Activated CD8-positive, alpha-beta memory T cell treated with anti-CD3 and anti-CD28 coated beads for 4 hours (primary cell): ENCODE measurements at places on chromosomes 6 and 20.

- no peak for DNase-seq
These were observed 4.6 kb downstream of the CST7 start for GRCh38 chr20:24953621-24954133.

GRCh38 chr6:16651871-16652270 is 109.4 kb downstream of the ATXN1 start:
- no peak for DNase-seq

DNA sequence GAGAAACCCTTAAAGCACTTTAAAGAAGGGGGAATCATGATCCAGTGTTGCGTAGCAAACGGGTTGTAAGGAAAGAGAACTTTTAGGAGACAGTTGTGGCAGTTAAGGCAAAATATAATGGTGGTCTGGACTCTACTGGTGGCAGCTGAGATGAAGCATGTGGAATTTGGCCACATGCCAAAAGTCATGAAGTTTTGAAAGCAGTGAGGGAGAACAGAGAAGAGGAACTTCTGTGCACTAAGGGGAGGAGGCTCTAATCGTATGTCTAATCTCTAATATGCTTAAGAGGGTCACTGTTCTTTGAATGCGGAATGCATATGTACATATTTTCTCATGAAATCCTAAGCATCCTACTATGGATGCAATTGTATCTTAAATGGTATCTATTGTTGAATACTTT is 91.5 kb downstream of the RIMS1 start:
- DNase-seq: no peak

DNA sequence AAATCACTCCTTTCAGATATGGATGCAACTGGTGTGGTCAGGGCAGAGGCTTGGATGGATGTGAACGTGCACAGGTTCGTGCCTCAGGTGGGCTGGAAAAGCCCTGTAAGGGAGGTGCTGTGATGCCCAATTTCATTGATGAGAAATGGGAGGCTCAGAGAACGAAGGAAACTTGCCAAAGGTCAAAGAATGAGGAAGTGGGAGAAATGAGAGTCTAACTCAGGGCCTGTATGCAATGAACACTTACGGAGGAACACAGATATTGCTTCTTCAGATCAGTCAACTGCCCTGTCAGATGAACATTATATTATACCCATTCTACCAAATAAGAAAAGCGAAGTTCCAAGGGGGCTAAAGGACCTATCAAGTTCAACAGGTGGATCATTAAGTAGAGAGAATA is 134.7 kb downstream of the RCAN2 start:
- no peak for DNase-seq

DNA sequence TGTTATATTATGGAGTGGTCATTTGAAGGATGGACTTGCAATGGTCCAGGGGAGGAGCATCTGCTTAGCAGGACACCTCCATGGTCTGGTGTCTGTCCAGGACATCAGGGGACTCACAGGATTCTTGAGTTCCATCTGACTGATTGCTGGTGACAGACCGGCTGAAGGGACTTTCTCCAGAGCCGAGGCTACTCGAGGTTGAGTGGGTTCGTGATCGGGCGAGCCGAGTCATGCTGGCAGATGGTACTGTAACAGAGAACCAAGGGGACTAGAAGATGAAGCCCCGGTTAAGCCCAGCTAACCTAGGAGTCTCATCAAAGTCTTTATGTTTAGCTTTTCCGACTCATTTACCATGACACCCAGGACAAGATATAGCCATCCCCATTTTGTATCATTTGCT is 7.5 kb upstream of the SLA2 start:
- no peak for DNase-seq

DNA sequence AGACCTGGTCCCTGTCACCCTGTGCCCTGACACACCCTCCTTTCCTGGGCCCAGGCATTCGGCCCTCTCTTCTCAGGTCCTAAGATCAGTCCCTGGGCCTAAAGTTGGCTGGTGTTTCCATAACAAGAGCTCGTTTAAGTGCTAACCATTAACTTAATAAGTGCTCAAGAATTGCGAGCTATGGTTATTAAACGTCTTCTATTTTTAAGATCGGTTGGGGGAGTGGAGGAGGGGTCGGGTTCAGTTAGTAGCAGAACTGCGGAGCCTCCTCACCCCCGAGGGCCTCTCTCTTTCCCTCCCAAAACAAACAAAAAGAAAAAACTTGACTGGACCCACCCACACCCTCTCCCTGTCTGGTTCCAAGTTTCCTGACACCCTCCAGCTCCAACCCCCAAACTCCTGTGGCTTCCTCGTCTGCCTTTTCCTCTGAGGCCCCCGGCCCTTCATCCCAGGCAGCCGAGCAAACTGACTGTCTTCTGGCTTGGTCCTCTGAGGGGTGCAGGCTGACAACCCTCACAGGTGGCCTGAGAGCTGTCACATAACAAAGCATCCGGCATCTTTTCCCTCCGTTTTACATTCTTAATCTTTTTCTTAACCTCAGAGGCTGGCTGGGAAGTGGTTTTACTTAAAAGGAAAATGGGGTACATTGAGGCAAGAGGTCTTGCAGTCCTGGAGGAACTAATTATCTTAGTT is 2.0 kb downstream of the STK35 start:
- no peak for DNase-seq

GRCh38 chr6:33790910-33791309 is 2.0 kb upstream of the LEMD2 start:
- no peak for DNase-seq

GRCh38 chr20:58216334-58216733 is 12.1 kb downstream of the ANKRD60 start:
- DNase-seq: no peak

- no peak for DNase-seq
These were observed 138.5 kb upstream of the AKAP12 start for GRCh38 chr6:151101161-151101815.

- DNase-seq: no peak
These were observed 598.8 kb downstream of the MAFB start for GRCh38 chr20:40090236-40090635.

- DNase-seq: no peak
These were observed 3.7 kb downstream of the SYS1 start for GRCh38 chr20:45366631-45367030.

- DNase-seq: no peak
These were observed 78.6 kb upstream of the RIPOR2 start for GRCh38 chr6:25014369-25014768.

GRCh38 chr6:157203312-157203744 is 120.0 kb downstream of the TMEM242 start:
- no peak for DNase-seq

DNA sequence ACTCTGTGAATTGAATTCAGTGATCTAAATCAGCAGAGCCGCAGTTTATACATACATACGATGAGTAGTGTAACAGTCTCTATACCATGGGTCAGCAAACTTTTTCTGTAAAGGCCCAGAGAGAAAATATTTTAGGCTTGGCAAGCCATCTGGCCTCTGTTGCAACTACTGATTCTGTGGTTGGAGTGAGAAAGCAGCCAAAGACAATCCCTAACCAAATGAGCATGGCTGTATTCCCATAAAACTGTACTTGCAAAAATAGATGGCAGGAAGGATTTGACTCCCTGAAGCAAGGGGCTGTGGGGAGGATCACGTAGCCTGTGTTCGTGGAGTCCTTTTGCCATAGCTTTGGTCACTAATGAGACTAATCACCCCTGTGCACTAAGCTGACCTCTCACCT is 17.9 kb upstream of the MOCS1 start:
- DNase-seq: no peak

- no peak for DNase-seq
These were observed 3.1 kb upstream of the OSBPL2 start for GRCh38 chr20:62235001-62235776.

GRCh38 chr6:121305957-121306607 is 28.2 kb downstream of the TBC1D32 start:
- no peak for DNase-seq

GRCh38 chr6:75557068-75557467 is 44.6 kb upstream of the SENP6 start:
- no peak for DNase-seq

DNA sequence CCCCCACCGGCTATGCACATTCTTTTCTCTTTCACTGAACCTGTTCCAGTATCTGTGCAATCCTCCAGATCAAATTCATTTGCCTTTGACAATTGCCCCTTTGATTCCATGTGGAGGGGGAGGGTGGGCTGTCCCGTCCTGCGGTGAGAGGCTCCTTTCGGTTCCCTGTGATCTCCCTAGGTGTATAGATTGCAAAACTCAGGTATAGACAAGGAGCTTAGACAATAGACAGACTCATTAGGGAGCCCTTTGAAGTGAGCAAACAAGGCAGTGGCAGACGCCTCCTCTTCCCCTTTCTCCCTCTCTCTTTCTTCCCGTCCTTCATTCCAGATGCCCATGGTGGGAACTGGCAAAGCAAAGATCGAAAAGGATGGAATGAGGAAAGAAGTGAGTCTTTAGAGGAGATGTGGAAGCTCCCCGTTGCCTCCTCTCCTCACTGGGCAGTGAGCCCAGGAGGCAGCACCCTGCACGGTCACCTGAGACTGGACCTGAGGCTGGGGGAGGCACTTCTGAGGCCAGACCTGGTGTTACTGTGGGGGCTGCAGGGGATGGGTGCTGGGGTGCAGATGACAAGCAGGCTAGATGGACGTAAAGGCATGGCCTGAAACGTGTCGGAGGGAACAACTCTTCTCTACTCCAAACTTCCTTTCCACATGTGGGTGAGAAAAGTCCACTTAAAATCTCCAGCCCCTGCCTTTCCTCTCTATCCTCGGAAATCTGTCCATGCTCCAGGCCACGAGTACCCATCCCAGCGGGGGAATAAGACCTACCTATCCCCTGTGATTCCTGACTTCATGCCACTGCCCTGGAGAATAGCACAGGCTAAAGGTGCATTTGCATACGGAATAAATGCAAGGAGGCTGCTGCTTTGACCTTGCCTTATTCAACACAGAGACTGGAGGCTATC is 256.6 kb upstream of the FOXQ1 start:
- DNase-seq: no peak

DNA sequence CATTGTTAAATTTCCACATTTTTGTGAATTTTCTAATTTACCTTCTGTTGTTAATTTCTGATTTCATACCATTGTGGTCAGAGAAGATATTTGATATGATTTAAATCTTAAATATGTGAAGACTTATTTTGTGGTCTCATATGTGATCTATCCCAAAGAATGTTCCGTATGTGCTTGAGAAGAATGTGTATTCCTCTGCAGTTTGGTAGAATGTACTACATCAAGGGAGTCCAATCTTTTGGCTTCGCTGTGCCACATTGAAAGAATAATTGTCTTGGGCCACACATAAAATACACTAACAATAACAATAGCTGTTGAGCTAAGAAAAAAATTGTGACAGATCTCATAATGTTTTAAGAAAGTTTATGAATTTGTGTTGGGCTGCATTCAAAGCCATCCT is 176.2 kb upstream of the PRND start:
- DNase-seq: no peak

- DNase-seq: peak; percentile 1
These were observed 2.0 kb downstream of the SOX4 start for GRCh38 chr6:21595285-21596144.

GRCh38 chr6:131635384-131636340 is 1.4 kb upstream of the ENPP3 start:
- no peak for DNase-seq

DNA sequence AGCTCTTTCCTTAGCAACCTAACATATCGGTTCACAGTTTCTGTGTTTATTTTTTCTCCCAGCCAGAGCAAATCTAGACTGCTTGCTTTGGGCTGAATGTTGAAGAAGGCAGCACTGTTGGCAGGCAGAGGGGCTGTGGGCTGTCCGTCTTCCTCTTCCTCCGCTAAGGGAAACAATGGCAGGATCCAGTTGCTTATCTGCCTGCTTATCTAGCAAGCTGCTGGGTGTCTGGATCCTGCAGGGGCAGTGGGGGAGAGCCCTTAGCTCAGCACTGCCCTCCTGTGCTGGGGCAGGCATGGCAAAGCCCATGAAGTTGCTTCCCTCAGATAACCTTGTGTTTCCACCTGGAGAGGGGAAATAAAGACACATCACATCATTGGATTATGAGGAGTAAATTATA is 92.7 kb upstream of the CD93 start:
- DNase-seq: no peak

GRCh38 chr20:62427172-62428001 is at the start of gene RBBP8NL:
Gene RBBP8NL, minus strand, starts transcription at chr20:62427539. Its CDS starts 7,892 bp downstream, at chr20:62419647.
- no peak for DNase-seq

DNA sequence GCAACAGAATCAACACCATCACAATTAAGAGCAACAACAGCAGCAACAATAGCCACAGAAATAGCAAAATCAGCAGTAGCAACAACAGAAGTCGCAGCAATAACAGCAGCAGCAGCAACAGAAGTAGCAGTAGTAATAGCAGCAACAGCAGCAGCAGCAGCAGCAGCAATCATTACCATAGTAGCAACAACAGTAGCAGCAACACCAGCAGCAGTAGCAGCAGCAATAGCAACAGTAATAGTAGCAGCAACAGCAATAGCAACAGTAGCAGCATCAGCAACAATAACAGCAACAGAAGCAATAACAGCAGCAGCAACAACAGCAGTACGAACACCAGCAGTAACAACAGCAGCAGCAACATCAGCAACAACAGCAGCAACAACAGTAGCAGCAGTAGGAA is 39.8 kb downstream of the SLC22A2 start:
- no peak for DNase-seq

DNA sequence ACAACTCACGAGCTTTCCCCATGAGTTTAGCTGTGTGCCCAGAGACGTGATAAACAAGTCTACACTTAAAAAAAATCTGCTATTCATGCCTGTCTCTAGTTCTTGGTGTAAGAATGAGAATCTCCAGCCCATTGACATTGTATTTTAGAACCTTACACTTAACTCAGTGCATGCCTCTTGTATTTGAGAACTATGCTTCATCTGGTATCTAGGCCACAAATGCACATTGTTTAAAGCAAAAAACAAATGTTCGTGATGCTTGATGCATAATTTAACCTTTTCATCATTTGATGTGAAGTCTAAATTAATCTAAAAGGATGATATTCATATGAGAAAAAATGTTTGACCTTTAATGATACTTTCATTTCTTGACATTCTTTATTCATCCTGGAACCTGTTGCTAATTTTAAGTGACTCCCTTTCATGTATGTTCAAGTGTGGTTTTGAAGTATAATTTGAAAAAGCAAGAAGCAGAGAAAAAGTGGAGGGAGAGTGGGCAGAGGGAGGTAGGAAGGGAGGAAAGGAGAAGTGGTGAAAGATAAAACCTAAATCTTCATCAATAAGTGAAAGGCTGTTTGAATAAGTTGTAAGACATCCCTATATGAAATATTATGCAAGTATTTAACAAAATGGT is 116.9 kb downstream of the PFDN4 start:
- DNase-seq: no peak
